ENCODE measurements at places on chromosomes 3 and 15. TPM values are rescaled to one million over a fixed set of nuclear protein-coding genes. Genes with fewer than 3 reads are reported as not detected.

DNA sequence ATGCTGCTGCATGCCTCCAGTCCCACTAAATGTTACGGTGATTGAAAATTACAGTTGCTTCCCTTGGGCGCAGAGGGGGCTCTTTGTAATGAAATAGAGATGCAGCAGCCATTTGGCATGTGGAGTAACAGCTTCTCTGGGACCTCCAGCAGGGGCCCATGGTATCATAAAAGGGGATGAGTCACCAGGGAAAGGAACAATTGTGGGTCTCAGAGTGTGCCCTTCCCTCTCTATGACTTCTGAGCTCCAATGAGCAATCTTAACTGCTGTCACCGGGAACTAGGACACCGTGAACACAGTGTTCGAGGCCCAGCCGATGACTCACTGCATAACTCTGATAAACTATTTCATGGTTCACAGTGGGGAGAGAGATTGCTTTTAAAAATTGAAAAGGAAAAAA lies 164.8 kb upstream of the NUDT16 start:
- DNase-seq: peak; percentile 72

DNA sequence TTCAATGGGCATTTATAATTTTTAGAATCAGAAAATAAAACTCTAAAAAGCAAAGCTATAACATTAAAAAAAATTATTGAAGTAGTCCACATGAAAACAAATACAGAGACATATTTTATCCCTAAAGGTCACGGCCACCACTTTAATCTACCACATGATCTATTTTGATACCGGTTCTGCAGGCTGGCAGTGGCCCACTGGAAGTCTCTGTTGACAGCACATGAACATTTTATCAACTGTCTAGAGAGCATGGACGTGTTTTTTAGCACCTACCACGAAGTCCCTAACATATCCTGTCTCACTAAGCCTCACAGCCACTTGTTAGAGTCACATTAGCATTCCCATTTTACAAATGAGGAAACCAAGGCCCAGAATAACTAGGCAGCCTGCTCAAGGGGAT lies 1.8 kb upstream of the CPA3 start:
- DNase-seq: no peak

DNA sequence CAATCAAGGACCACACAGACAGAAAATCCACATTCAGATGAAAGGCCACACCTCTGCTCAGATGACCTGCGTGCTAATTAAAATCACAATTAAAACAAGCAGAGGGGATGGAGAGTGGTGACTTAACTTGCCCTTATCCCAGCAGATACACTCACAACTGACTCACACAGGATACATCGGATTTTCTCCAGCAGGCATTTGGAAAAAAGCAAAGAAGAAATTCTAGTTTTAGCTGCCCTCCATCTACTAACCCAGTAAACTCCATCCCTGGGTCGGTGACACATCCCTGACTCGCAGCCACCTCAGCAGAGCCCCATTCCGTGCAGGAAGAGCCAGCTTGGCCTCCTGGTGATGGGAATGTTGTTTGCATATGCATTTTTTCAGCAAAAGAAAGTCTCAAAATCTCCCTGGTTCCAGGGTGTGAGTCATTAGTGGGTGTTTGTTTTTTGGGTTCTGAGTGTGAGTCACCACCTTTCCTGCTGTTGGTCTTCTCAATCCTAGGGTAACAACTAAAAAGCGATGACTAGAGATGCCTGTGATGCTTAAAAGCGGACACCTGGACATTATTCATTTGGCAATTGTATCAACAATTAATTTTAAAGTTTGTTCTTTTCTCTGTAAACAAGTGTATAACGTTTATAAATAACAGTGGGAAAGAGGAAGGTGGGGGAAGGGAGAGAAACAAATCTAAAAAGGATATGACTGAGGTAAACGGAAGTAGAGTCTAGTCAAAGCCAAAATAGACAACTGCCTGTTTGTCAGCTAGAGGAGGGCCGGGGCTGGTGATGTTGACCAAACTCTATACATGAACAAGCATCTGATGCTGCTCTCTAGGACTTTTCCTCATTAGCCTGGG lies 49.8 kb upstream of the SLC4A7 start:
- DNase-seq: peak; percentile 80

- no peak for DNase-seq
Observed at GRCh38 chr3:44021651-44022594, 219.8 kb upstream of the TOPAZ1 start.

- DNase-seq: no peak
Observed at GRCh38 chr3:22632536-22632935, 570.6 kb upstream of the UBE2E2 start.

- DNase-seq: no peak
Observed at GRCh38 chr15:90033448-90033847, 32.3 kb downstream of the ZNF710 start.

DNA sequence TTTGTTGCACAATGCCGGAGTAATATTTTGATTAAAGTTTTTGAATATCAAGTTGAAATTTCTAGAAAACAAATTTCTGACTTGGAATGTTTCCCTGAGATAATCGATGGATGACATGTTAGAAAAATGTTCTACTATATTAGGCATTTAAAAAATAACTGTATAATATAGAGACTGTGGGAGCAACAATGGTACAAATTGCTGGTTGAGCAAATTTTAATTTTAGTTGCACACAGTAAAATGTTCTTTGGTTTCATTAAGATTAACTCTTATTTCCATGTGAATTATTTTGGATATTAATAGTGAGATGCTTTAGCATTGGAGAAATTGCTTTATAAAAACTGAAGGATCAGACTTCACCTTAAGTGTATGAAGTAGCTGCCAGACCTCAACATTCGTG lies 9.3 kb downstream of the USP3 start:
- no peak for DNase-seq

- no peak for DNase-seq
Observed at GRCh38 chr3:152199102-152199840, 69.5 kb upstream of the MBNL1 start.

- DNase-seq: no peak
Observed at GRCh38 chr3:142434503-142434902, 13.3 kb downstream of the XRN1 start.

GRCh38 chr3:15033103-15033502 lies 32.0 kb downstream of the MRPS25 start:
- no peak for DNase-seq

GRCh38 chr15:38085114-38085513 lies 150.7 kb downstream of the TMCO5A start:
- DNase-seq: no peak

- DNase-seq: no peak
Observed at GRCh38 chr15:26070095-26070532, 207.0 kb upstream of the ATP10A start.

GRCh38 chr3:32592011-32592410 lies 21.4 kb upstream of the DYNC1LI1 start:
- DNase-seq: no peak

- no peak for DNase-seq
Observed at GRCh38 chr15:89195836-89196235, 25.5 kb downstream of the RLBP1 start.

DNA sequence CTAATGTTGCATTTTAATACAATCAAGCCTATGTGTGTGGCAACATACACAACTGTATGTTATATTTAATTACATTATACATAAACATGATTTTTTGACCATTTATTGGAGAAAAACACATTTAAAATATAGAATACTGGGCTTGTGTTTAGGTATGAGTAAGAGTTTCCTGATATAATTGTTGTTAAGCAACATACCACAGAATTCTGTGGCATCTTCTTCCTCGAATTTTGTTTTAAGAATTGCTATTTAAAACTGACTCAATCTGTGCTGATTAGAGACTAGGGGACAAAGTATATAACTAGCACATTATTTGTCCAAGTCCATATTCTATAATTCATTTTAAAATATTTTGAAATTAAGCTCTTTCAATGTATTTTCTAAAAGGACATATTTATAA lies 376.8 kb upstream of the THBS1 start:
- DNase-seq: no peak

GRCh38 chr3:147002721-147003120 lies 397.6 kb upstream of the PLSCR5 start:
- no peak for DNase-seq

- DNase-seq: peak; percentile 88
Observed at GRCh38 chr3:14261229-14261628, 82.6 kb downstream of the LSM3 start.

GRCh38 chr3:98545940-98546339 lies 14.2 kb downstream of the GPR15 start:
- no peak for DNase-seq

DNA sequence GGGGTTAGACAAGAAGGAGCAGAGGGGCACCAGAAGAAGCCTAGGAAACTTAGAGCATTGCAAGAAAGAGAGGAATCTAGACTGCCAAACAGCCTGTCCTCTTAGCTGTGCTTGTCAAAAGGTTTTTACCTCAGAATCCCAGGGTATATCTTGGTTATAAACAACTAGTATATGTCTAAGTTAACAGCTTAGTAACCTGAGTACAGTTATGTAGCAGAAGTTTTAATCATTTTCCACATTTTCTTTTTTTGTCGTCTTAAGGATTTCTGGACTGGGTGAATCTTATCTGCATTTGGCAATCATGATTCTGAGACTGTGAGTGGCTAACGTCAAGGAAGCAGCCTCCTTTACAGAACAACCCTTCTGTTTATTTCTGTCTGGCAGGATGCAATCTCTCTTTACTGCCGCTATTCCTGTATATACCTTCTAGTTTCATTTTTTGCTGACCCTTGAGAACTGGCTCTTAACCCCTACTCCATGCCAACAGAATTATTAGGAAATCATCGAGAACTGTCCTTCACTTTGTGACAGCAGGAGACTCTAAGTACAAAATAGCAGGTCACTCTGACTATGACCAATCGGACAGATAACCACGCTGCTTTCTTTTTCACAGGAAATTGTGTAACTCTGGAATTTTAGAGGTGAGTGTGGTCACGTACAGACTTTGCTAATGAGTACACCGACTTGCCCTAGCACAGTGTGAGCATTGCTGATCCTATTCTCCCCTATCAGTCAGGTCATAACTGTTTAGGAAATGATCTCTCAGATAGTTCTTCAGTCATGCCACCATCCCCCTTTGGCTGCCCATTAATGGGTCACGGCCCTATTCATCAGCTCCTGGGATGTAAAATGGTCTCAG lies 3.3 kb upstream of the CP start:
- DNase-seq: peak; percentile 68

DNA sequence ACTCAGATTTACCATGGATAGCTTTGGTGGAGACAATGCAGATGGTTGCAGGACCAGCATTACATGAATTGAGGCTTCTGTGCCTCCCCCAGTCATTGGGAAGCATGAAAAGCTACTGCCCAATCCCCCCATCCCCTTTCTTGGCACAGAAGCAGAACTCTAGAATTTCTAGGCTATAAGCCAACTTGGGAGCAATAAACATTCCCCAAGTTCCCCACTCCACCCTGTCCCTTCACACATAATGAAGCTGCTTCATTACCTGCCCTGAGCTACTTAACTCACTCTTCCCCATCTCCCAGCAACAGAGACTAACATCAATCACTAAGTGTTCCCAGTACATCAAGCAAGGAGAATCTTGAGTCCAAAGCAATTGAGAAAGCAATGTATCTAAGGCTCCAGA lies 164.5 kb downstream of the RORA start:
- DNase-seq: no peak

CHST13 gene
- 54.6 TPM for polyA plus RNA-seq

GREM1 gene
- 1.5 TPM for polyA plus RNA-seq

PLA2G4E gene
- polyA plus RNA-seq: not detected

ST6GAL1 gene
- 57.5 TPM for polyA plus RNA-seq

IREB2 gene
- polyA plus RNA-seq: 22.7 TPM

TPRG1 gene
- polyA plus RNA-seq: 1.2 TPM

B3GNT5 gene
- polyA plus RNA-seq: 16.2 TPM

CCK gene
- polyA plus RNA-seq: not detected

GOLGA8S gene
- polyA plus RNA-seq: 0.05 TPM

RETNLB gene
- not detected for polyA plus RNA-seq

MYLK gene
- 13.1 TPM for polyA plus RNA-seq

GOLGA6L4 gene
- polyA plus RNA-seq: 3.3 TPM

CPEB1 gene
- polyA plus RNA-seq: 1.9 TPM

Measured in hepatocyte (in vitro differentiated cells).